Forelimb muscle (tissue), 1 donor: ENCODE measurements at places on chromosomes 3 and 15. TPM values are rescaled to one million over a fixed set of nuclear protein-coding genes. Genes with fewer than 3 reads are reported as not detected.

Gene PLCH1
- 0.32 TPM for polyA plus RNA-seq

Gene SLC2A2
- polyA plus RNA-seq, result not detected

DNA sequence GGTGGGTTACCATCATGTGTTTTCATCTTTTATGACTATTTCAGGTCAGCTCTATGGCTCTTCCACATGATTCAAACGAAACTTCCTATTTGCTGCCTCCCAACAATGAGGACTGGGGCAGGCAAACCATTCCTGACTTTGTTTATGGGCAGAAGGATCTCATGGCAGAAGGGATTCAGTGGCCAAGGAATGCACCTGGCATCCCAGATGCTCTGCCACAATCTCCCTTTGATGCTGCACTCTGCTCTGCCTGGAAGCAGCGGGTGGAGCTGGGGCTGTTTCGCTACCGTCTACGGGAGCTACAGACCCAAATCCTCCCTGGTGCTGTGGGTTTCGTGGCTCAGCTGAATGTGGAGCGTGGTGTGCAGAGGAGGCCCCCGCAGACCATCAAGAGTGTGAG, 6.8 kb downstream of the GDPGP1 start:
- no peak for DNase-seq

Gene CHRFAM7A
- 2.3 TPM for polyA plus RNA-seq

Gene DZIP3
- 18.0 TPM for polyA plus RNA-seq

DNA sequence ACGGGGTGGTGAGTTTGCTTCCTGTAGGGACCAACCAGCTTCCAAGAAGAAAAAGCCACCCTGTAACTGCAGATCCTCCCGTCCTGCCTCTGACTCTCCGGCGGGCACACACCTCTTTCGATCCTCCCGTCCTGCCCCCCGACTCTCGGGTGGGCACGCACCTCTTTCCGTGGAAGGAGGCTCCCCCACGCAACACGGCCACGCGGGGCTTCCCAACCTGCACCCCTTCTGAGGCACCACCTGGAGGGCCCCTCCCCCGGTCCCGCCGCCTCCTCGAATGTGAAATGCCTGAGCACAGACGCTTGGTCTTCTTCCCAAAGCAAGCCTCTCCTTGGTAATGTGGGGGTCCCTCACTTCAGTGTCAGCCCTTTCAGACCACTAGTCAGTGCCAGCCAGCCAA, 7.3 kb downstream of the ADAMTS17 start:
- DNase-seq, result no peak

GRCh38 chr15:67121644-67122605, 56.5 kb downstream of the SMAD3 start:
- no peak for DNase-seq

GRCh38 chr15:83305704-83306291, 21.3 kb upstream of the BNC1 start:
- no peak for DNase-seq

GRCh38 chr3:139894643-139894989, 40.4 kb upstream of the CLSTN2 start:
- DNase-seq, result no peak

Gene STRC
- polyA plus RNA-seq, result 0.90 TPM

DNA sequence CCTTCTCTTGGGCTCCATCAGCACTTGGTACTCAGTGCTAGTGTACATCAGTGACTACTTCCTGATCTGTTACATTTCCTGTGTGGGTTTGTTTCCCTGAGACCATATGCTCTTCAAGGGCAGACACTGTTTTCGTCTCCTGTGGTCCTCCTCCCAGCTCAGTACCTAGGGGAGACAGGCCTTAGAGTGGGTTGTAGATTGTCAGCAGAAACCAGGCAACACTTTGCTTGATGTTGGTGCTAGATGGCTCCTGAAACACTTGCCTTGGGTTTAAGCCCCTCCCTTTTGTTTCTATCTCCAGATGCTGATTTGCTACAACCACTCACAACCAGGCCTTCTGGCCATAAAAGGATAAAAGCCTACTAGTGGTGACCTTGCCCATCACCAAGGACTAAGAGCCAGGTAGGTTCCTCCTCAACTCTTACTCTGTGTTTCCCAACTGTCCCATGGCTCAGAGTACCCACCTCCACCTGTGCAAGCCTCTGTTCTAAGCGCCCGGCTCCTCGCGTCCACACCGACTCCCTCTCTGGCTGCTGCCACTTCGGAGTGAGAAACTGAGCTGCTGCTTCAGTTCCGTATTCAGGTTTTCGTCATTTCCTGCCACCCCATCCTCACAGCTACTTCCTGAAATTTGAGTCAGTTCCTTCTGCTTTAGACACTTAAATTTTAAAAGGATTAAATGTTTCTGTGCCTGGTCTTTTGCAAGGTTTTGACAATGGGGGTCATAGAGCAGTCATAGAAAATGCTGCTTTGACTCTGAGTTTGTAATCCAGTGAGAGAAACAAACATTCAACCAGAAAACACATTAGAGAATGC, at the start of gene HCLS1:
TSS of gene HCLS1 (minus strand) at position 548 of the 816 bp plus-strand sequence. CDS start 2,556 bp downstream, outside the sequence.
- no peak for DNase-seq

Gene ZNF385D
- polyA plus RNA-seq, result 26.2 TPM

- DNase-seq, result no peak
These were observed 23.7 kb downstream of the ARRDC4 start for GRCh38 chr15:97984157-97984556.

Gene SLC33A1
- 12.9 TPM for polyA plus RNA-seq

DNA sequence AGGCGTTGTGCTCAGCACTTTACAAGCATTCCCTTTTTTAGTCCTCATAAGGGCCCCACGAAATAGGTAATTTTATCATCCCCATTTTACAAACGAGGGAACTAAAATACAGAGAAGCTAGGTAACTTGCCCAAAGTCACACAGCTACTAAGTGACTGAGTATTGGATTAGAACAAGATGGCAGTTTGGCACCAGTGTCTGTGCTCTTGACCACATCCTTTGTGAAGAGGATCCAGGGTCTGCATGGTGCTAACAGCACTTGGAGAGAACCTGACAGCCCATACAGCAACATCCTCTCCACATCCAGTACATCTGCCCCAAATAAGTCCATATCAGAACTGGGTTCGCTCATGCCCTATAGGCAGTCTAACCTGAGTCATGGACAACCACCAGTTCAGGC, 21.8 kb upstream of the DAPK2 start:
- no peak for DNase-seq

- DNase-seq, result no peak
These were observed 439.9 kb upstream of the GBE1 start for GRCh38 chr3:82201316-82201715.

GRCh38 chr3:61669203-61669602, 107.8 kb downstream of the PTPRG start:
- no peak for DNase-seq

DNA sequence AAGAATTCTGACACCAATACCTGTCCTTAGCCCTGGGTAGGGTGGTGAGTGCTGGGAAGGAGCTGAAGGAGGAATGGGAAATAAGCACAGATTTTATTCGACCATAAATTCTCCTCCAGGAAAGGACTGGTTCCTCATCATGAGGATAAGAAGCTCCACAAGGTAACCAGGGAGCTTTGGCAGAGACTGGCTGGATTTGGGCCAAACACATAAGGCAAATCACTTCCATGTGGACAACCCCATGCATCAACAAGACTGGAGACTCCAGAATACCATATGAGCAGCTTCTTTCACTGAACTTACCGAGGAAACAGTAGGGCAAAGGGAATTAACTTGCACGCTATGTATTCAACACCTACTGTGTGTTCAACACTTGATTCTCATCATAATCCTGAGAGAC, 312.5 kb downstream of the NTRK3 start:
- DNase-seq, result no peak

DNA sequence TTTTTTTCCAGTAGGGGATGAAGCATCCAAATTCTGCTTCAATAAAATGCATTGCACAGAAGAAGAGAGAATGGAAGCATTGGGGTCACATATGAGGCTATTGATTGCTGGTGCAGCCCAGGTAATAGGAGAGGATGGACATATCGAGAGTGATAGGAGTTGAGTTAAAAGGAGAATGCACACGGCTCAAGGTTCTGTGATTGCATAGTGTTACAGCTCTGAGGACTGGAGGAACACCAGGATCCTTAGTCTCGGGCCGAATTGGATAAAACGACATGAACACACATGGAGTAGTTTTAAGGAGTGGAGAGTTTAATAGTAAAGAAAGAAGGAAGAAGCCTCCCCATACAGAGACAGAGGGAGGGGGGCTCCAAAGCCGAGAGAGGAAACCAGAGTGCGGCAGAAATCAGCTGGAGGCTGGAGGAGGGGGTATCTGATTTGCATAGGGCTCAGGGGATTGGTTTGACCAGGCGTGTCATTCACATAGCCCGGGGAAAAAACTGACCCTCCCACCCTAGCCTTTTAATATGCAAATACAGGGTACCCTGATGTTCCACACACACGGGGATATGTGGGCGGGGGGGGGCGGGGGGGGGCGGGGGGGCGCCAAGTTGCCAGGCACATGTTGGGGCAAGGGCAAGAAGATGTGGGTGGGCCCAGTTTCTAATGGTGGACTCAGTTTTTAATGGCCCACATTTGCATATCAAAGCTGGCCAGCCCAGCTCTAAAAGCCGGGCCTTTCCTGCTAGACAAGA, 156.9 kb downstream of the AGBL1 start:
- DNase-seq, result no peak

Gene VIPR1
- 1.6 TPM for polyA plus RNA-seq

GRCh38 chr15:40366457-40367370, 8.7 kb downstream of the DISP2 start:
- DNase-seq, result no peak

Gene LTK
- 12.9 TPM for polyA plus RNA-seq

DNA sequence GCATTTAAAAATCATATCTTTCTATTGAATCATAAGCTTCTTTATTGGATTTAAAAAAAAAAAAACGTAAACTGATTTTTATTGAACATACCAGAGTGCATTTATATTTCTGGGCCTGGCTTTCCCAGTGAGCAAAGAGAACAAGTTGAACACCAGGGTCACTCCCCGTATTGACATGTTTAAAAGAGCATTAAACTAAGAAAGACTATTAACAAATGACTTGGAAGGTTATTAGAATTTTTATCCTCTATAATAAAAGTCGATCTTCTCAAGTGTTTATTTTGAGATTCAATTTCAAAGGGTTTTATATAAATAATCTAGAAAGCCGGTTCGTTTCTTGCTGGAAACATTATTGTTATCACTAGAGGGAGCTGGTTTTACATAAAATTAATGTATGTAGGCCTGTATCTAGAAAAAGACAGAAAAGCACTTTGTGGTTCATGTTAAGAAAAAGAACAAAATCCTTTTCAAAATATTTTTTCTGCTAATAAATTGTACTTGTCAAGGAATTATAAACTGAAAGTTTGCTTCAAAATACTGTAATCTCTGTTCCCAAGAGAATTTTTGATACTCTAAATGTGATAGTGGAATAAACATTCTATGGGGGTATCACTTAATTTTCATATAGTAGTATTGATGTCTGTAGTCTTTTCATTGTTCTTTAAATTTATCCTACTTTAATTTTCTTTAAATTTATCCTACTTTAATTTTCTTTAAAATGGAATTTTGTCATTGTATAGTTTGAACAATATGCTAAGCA, 321.8 kb upstream of the MME start:
- DNase-seq, result no peak

Gene CBLB
- 21.0 TPM for polyA plus RNA-seq

GRCh38 chr3:32334675-32335074, 57.0 kb upstream of the CMTM7 start:
- DNase-seq, result no peak

Gene KLF15
- polyA plus RNA-seq, result 1.7 TPM

GRCh38 chr15:48664436-48664835, 18.9 kb upstream of the FBN1 start:
- DNase-seq, result no peak

GRCh38 chr3:112043621-112044201, 9.2 kb downstream of the TMPRSS7 start:
- no peak for DNase-seq

GRCh38 chr3:2888592-2888991, 221.6 kb downstream of the IL5RA start:
- DNase-seq, result no peak

Gene RGMA
- polyA plus RNA-seq, result 65.4 TPM

GRCh38 chr3:9332250-9333030, 30.4 kb upstream of the THUMPD3 start:
- DNase-seq, result no peak

Gene SLCO2A1
- 1.8 TPM for polyA plus RNA-seq

DNA sequence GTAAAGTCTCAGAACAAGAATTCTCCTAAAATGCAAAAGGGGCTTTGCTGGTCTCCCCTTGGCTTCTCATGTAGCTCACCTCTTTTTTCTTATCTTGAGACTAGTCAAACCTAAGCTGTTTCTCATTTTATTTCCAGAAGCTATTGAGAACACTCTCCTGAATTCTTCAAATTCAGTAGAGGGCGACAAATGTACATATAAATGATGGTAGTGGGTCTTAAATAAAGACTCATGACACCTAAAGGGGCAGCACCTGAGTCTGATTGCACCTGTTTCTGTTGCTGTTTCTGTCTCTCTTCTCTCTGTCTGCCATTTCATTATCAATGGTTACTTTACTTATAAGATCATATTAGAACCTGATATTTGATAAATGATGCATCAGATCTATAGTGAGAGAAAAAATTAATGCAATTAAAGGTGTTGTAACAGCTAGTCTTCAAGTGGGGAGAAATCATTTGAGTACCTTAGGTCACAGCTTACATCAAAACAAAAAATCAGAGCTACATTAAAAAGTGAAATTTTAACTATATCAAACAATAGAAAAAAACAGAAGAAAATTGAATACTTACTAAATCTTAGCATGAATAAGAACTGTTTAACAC, 7.0 kb downstream of the ADIPOQ start:
- no peak for DNase-seq

Gene CEMIP
- polyA plus RNA-seq, result 2.4 TPM

DNA sequence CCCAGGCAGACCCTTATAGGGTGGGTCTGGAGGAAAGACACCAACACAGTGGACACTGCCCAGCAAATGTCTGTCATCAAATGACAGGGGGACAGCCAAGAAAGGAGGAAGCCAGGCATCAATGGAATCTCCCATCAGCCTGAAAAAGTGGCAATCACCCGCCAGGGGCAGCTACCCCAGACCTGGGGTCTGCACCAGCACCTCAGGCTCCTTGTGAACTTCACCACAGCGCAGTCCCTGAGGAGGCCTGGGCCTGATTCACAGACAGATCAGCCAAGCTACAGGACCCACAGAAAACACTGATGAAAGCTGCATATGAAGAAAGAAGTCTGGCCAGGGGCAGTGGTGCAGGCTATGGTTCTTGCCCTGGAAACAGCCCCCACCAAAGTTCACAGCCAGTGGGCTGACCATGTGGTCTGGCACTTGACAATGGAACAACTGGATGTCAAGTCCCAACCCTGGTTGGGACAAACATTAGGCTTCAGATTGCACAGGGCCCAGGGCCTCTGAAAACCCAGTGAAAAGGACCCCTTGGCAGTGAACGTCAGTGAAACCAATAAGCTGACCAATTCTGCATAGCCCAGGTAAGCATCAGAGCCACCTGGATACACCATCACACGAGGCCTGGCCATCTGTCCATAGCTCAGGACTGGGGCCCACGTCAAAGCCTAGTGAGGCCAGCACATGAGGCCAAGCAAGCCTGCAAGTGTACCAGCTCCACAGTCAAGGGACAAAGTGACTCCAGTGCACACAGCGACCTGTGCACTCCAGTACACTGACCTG, 29.1 kb downstream of the ALS2CL start:
- DNase-seq, result no peak

GRCh38 chr15:30991255-30992235, at the start of gene MTMR10:
MTMR10 (minus strand) TSS chr15:30991628; CDS start chr15:30991506, 122 bp downstream.
- no peak for DNase-seq

- no peak for DNase-seq
These were observed 46.4 kb downstream of the BLM start for GRCh38 chr15:90763366-90764099.

Gene NMB
- 1.5 TPM for polyA plus RNA-seq

Gene ARHGEF26
- 10.3 TPM for polyA plus RNA-seq

- DNase-seq, result no peak
These were observed 53.2 kb downstream of the OXNAD1 start for GRCh38 chr3:16318176-16318575.

Gene ALS2CL
- polyA plus RNA-seq, result 9.0 TPM

- DNase-seq, result no peak
These were observed 44.9 kb upstream of the PARP14 start for GRCh38 chr3:122635789-122636188.

Gene IQCH
- polyA plus RNA-seq, result 0.94 TPM
